Peyer's patch (tissue), 4 donors: ENCODE measurements at places on chromosomes 1 and 21.
A peak's percentile ranks its signal among the peaks of the same experiment; 100 is the strongest.

DNA sequence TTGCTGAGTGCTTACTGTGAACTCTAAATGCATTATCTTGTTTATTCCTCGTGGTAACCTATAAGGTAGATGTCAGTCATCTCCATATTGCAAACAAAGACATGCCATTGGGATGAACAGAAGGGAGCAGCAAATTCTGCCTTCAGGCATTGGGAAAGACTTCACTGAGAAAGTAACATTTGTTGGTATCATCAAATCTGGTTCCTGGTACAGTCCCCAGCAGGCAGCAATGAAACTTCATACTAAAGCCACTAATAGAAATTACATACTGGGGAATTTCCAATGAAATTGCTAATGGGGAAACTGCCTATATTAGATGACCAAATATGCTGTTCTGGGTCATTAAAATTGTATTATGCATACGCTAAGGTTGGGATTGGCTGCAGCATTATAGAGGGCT lies 47.3 kb upstream of the ST6GALNAC5 start:
- DNase-seq = no peak
- H3K36me3 ChIP-seq = no peaks in the 10 kb centered on the region
- H3K27ac ChIP-seq = no peak overlapping the region
- no peaks in the 10 kb centered on the region for H3K4me1 ChIP-seq
- no peak overlapping the region for H3K4me3 ChIP-seq

- H3K36me3 ChIP-seq = no peaks in the 10 kb centered on the region
- H3K27me3 ChIP-seq = no peaks in the 10 kb centered on the region
- H3K27ac ChIP-seq = peak overlapping the region; percentile 16
- no peak overlapping the region for H3K4me3 ChIP-seq
- peaks cover 10% of the 10 kb centered on the region for H3K4me1 ChIP-seq
- DNase-seq = no peak
Measured at GRCh38 chr21:37415939-37416338, 49.4 kb downstream of the DYRK1A start.

DNA sequence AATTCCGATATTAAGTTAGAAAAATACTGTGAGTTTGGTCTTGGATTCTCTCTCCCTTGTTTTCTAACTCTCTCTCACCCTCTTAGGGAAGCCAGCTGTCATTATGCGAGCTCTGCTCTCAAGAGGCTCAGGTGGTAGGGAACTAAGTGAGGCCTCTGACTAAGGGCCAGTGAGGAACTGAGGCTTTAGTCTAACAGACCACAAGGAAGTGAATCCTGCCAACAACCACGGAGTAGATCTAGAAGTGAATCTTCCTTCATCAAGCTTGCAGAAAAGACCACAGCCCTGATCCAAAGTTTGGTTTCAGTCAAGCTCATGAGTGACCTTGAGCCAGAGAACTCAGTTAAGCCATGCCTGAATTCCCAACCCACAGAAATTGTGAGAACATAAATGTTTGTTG lies 180.1 kb upstream of the PRMT6 start:
- no peaks in the 10 kb centered on the region for H3K27me3 ChIP-seq
- DNase-seq = no peak
- no peaks in the 10 kb centered on the region for H3K4me1 ChIP-seq
- H3K27ac ChIP-seq = no peak overlapping the region

- peak; percentile 83 for DNase-seq
- no peak overlapping the region for H3K27ac ChIP-seq
- H3K4me1 ChIP-seq = peaks cover 3% of the 10 kb centered on the region
- H3K36me3 ChIP-seq = no peaks in the 10 kb centered on the region
- H3K27me3 ChIP-seq = no peaks in the 10 kb centered on the region
- peak overlapping the region; percentile 35 for H3K4me3 ChIP-seq
Measured at GRCh38 chr1:43934101-43934985, 742 bp downstream of the ARTN start.

DNA sequence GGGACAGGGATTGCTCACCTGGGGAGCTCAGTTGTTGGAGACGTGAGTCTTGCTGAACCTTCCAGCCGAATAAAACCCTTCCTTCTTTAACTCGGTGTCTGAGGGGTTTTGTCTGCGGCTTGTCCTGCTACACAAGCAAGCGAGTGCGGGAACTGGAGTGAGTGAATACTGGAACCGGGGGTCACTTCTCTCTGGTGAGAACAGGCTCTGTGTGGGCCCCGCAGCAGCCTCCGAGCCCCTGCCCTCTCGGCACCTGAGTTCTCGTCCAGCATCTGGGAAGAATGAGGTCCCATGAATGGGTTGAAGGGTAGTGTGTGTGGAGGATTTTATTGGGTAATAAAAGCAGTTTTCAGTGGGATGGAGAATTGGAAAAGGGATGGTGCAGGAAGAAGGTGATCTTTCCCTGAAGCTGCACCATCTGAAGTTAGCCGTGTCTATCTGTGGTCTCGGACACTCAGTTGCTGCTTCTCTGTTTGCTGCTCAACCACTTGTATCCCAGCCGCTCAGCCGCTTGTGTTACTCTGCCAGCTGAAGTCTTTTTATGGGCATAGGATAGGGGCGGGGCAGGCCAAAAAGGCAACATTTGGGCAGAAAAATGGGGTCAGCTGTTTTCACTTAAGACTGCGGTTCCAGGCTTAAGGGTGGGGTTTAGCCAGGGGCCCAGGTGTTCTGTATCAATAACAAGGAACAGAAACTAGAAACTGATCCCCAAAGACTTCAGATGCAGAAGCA lies 450.6 kb upstream of the CAMK1G start:
- no peaks in the 10 kb centered on the region for H3K4me1 ChIP-seq
- H3K27ac ChIP-seq = no peak overlapping the region
- no peak for DNase-seq
- H3K27me3 ChIP-seq = no peaks in the 10 kb centered on the region
- no peaks in the 10 kb centered on the region for H3K36me3 ChIP-seq

- H3K36me3 ChIP-seq = no peaks in the 10 kb centered on the region
- no peak overlapping the region for H3K4me3 ChIP-seq
- no peak overlapping the region for H3K27ac ChIP-seq
- no peaks in the 10 kb centered on the region for H3K4me1 ChIP-seq
- DNase-seq = no peak
- no peaks in the 10 kb centered on the region for H3K27me3 ChIP-seq
Measured at GRCh38 chr1:112692681-112693080, 14.2 kb downstream of the RHOC start.
